Progenitor cell of endocrine pancreas (in vitro differentiated cells): ENCODE measurements at places on chromosomes 4 and X. TPM values are rescaled to one million over a fixed set of nuclear protein-coding genes. Genes with fewer than 3 reads are reported as not detected.

DNA sequence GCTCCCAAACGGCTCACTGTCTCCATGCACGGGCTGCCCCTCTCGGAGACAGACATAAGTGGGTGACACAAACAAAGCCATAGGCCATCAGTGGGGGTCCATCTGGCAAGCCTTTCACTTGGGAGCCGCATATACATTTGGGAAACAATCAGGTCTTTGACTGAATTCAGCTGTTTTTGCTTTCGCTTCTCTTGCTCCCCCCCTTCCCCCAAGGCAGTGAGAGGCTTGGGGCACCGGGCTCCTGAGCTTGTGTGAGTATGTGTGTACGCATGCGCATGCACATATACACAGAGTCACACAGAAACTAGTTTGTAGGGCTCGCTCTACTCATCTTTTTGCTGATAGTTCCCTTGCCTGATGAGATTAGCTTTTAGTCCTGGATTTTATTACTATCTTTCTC lies 284.4 kb downstream of the AFF2 start:
- DNase-seq, result no peak

DNA sequence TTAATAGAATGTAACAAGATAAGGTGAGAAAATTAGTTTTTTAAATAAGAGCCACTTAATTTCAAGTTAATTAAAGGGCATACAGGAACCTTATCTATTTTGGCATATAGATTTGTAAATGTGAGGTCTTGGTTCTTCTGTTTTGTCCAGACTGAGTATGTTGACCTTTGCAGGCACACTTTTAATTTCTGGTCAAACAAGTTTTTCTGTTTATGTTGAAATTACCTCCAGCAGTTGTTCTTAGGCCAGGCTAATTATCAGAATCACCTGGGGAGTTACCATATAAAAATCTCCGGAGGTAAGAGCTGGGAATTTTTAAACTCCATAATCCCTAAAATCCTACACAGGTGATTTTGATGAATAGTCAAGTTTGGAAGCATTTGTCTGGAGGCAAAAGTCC lies 227.4 kb upstream of the ANKRD50 start:
- DNase-seq, result no peak

GRCh38 chr4:55757356-55757952 lies 62.1 kb upstream of the EXOC1L start:
- no peak for DNase-seq

DNA sequence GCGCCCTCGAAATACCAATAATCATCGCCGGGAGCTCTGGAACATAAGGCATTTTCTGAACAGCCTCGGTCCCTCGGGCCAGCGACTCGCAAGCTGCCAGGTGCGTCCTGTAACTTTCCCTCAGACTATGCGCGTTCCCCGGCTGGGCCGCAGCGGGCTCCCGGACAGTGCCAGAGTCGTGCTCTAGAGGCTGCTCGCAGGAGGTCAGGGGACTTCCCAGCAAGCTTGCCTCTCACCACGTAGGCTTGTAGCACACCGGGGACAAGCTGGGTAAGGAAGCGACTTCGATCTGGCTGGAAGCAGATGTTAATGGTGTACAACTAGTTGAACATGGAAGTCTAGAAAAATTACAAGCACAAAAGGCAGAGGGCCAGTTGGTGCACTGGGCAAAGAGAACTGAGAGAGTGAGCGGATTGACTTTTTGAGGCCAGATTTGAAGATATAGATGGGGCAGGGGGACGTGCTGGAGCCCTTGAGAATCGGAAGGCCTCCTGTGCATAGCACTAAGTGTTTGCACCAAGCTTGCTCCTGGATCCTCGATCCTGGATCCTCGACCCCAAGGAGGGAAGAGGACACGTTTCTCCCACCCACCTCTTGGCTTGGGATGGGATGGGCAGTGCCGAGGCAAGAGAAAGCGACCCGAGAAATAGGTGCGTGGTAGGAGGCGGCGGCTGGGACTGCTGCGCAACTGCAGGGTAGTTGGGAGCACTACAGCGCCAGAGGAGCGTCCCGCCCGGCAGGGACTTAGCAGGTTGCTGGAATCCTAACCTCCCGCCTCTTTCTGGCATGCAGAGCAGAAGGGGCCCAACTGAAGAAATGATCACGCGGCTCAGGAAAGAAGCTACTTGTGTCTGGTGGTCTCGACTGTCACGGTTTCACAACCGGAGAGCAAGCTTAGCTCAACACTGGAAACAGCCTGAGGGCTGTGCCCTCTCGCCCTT lies 19.9 kb upstream of the ZIC3 start:
- DNase-seq, result no peak

DNA sequence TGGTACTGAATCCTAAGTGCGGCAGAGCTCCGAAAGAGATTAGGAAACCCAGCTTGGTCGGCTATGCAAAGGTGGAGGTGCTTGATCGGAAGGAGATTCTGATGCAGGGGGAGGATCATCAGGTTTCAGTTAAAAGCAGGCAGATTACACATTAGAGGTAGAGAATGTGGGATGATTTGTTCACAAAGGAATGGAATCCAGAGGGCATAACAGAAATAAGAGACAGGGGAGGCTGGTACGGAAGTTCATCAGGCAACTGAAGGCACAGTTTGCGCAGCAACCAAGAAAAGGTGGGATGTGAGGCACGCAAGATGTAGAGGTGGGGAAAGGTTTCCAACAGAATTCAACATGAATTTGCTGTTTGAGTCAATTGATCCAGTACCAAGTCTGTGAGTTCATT lies 424 bp upstream of the ZNF330 start:
- DNase-seq, result no peak

GALNTL6 gene
- total RNA-seq, result 0.14 and 0.20 TPM in 2 replicates
